ENCODE measurements at places on chromosomes 4 and X. TPM values are rescaled to one million over a fixed set of nuclear protein-coding genes. Genes with fewer than 3 reads are reported as not detected.

- no peak for DNase-seq
- no peak overlapping the region for H3K4me3 ChIP-seq
- no peaks in the 10 kb centered on the region for H3K4me1 ChIP-seq
- H3K27me3 ChIP-seq, result no peaks in the 10 kb centered on the region
- H3K27ac ChIP-seq, result no peak overlapping the region
Measured at GRCh38 chrX:337331-337831, 18.8 kb upstream of the GTPBP6 start.

GRCh38 chrX:14598330-14598729 is 69.0 kb downstream of the GLRA2 start:
- DNase-seq, result no peak
- no peak overlapping the region for H3K4me3 ChIP-seq
- H3K36me3 ChIP-seq, result no peaks in the 10 kb centered on the region
- no peak overlapping the region for H3K27ac ChIP-seq
- no peaks in the 10 kb centered on the region for H3K27me3 ChIP-seq

- DNase-seq, result no peak
- no peaks in the 10 kb centered on the region for H3K36me3 ChIP-seq
- H3K4me1 ChIP-seq, result peaks cover 3% of the 10 kb centered on the region
- no peak overlapping the region for H3K27ac ChIP-seq
- no peaks in the 10 kb centered on the region for H3K27me3 ChIP-seq
- no peak overlapping the region for H3K4me3 ChIP-seq
Measured at GRCh38 chr4:122687531-122688061, 44.9 kb upstream of the BBS12 start.

DNA sequence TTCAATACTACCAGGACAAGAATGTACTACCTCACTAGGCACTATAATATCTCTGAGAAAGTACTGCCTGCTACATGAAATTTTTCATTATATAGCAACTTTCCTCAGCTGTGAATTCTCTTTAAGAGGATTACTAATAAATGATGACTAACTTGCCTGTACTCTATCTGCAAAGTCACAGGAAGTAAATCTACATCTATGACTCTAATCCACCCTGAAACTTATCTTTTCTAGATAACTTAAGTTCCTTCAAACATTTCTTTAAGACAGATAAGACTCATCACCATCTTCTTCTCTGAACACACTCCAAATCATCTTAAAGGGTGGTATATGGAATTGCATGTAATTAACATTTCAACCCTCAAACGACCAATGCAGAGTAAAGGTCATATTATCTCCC is 28.8 kb downstream of the RPS6KA3 start:
- H3K4me3 ChIP-seq, result no peak overlapping the region
- no peak for DNase-seq
- peaks cover under 1% of the 10 kb centered on the region for H3K36me3 ChIP-seq

DNA sequence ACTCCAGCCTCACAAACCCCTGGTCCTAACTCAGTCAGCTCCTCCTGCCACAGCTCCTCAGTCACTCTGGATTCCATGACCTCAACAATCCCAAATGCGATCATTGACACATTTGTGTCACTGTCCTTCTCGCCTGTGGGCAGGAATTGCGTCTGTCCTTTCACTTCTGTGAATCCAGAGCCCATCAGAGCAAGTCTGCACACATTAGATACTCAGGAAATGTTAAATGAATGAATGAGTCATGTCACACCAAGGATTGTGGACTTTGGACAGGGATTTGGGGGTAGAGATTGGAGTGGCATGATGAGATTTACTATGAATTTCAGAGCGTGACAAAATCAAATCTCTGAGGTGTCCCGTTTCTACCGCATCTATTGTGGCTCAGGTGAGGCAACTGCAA is 11.8 kb upstream of the CLDN24 start:
- H3K27me3 ChIP-seq, result peaks cover 5% of the 10 kb centered on the region
- H3K27ac ChIP-seq, result no peak overlapping the region
- H3K4me3 ChIP-seq, result no peak overlapping the region
- no peak for DNase-seq
- no peaks in the 10 kb centered on the region for H3K4me1 ChIP-seq

GRCh38 chr4:52372747-52373146 is 286.4 kb downstream of the USP46 start:
- no peaks in the 10 kb centered on the region for H3K27me3 ChIP-seq
- H3K27ac ChIP-seq, result no peak overlapping the region
- H3K4me3 ChIP-seq, result no peak overlapping the region
- no peaks in the 10 kb centered on the region for H3K36me3 ChIP-seq
- no peak for DNase-seq
- no peaks in the 10 kb centered on the region for H3K4me1 ChIP-seq

DNA sequence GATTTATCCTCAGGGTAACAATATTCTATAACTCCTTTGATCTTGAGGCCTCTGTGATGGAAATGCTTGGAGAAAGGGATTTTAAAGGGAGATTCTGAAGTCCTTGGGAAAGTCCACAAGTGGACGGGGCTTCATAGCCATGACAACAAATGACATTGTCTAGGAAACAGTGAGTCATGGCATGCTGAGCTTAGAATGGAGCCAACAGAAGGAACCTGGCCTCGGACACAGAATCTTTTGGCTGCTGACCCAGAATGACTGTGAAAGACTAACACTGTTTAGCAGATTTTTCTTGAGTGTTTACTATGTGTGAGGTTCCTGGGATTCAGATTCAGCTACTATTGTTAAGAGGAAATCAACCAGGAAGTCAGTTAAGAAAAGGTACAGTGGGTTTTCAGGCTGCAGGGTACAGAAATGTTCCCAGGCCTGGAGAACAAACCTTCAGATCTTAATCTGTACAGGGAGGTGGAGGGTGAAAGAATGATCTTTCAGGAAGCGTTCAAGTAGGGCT is 18.1 kb upstream of the CXCL2 start:
- no peak overlapping the region for H3K4me3 ChIP-seq
- peak overlapping the region; percentile 33 for H3K27ac ChIP-seq

DNA sequence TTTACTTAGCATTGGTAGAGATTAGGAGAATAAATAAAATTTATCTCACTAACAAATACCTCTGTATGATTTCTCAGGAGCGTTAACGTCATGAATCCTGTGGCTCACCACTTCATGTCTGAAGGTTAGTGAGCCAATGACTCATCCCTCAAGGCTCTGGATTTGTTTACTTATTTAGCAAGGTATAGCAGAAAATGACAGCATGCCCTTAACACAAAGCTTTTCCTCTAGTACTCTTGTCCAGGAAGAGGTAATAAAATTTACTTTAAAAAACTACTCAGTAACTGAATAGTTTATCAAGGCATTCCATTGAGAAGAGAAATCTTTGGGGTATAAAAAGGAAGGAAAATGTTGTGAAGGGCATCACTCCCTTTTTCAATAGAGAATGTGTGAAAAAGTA is 823.8 kb downstream of the CCSER1 start:
- no peak overlapping the region for H3K27ac ChIP-seq
- no peak for DNase-seq
- no peak overlapping the region for H3K4me3 ChIP-seq
- no peaks in the 10 kb centered on the region for H3K27me3 ChIP-seq
- H3K4me1 ChIP-seq, result no peaks in the 10 kb centered on the region

The MTTP gene
- total RNA-seq, result 0.42 TPM

The HTRA3 gene
- total RNA-seq, result 1.5 TPM

The FAM50A gene
- total RNA-seq, result 29.8 TPM

The MAGEB6 gene
- total RNA-seq, result not detected

All from thymus (tissue), 14 donors.